ENCODE measurements at places on chromosomes 16 and 17. TPM values are rescaled to one million over a fixed set of nuclear protein-coding genes. Genes with fewer than 3 reads are reported as not detected.

DNA sequence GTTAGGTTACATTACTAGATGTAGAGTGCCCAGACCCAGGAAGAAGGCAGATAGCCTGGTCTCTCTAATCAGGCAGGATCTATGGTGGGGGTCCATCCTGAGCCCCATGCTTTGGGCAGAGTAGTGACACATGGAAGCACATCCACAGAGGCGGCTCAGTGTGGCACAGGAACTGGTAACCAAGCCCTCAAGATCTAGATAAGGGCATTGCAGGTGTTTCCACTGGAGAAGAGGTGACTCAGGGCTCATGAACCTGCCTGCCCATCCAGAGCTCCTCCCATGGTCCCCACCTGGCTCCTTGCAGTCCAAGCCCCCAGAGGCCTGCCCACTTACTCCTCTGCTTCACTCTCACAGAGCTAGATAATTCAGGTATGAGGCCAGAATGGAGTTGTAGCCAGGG, 62.0 kb upstream of the TMEM132E start:
- no peak for DNase-seq

- DNase-seq, result no peak
These were observed 8.4 kb downstream of the FXR2 start for GRCh38 chr17:7606280-7606679.

GRCh38 chr16:7160093-7160492, 172.6 kb upstream of the RBFOX1 start:
- no peak for DNase-seq

GRCh38 chr16:23640931-23641765, at the start of the genes DCTN5 and PALB2:
DCTN5 (plus strand) TSS chr16:23641466; CDS start chr16:23641543, 77 bp downstream.
PALB2 (minus strand) TSS chr16:23641310; CDS start chr16:23641157, 153 bp downstream.
- DNase-seq, result peak; percentile 86

- no peak for DNase-seq
These were observed 176.6 kb upstream of the IRX6 start for GRCh38 chr16:55147396-55147795.

- no peak for DNase-seq
These were observed 6.2 kb upstream of the MYOCD start for GRCh38 chr17:12659500-12659899.

- DNase-seq, result no peak
These were observed 140.9 kb upstream of the WSB1 start for GRCh38 chr17:27153005-27153404.

GRCh38 chr17:65888649-65889048, 303.3 kb downstream of the CEP112 start:
- DNase-seq, result no peak

- no peak for DNase-seq
These were observed 61.2 kb upstream of the RBFOX1 start for GRCh38 chr16:7271486-7271885.

GRCh38 chr17:48561884-48562810, 16.0 kb downstream of the HOXB4 start:
- DNase-seq, result no peak

GRCh38 chr16:79986352-79986751, 385.8 kb upstream of the MAF start:
- DNase-seq, result no peak

GRCh38 chr16:89455178-89455577, 35.2 kb downstream of the ANKRD11 start:
- no peak for DNase-seq

DNA sequence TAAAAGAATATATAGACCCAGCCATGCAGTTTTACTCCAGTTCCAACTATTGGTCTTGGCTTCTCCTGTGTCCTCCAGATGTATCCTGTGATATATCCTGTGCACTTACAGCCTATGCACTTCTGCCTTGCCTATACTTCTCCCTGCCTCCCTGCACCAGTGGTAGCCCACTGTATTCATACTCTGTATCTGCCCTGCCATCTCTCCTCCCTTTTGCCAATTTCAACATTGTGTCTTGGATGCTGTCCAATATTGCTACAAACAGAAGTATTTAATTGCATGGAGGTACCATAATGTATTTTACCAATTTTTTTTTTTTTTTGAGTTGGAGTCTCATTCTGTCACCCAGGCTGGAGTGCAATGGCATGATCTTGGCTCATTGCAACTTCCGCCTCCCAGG, 242.7 kb downstream of the HAPSTR1 start:
- no peak for DNase-seq

DNA sequence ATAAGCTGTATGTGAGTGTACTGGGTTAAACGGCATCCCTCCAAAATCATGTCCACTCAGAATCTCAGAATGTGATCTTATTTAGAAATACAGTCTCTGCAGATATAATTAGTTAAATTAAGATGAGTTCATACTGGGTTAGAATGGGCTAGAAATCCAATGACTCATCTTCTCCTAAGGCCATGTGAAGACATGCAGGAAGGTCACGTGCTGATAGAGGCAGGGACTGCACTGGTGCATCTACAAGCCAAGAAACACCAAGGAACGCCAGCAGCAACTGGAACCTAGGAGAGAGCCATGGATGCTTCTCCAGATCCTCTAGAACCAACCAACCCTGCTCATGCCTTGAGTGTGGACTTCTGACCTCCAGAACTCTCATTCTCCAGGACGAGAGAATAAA, 241.0 kb downstream of the XYLT1 start:
- DNase-seq, result no peak

DNA sequence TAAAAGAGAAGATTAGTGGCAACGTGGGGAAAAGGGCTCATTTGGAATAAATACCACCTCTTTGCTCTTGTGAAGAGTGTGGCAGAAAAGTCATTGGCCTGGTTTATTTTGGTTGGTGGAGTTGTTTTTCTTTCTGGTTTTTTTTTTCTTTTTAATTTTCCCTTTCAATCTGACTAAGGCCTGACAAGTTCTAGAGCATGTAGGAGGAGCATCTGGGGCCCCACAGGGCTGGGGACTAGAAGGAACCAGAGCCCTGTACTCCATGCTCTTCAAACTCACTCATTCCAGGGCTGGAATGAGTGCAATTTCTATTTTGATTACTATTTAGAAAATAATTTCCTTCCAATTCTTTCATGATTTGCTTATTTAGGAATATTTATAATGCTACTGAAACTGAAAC, 13.3 kb downstream of the IRX5 start:
- DNase-seq, result no peak

GRCh38 chr17:37089956-37090355, 141.2 kb downstream of the AATF start:
- peak; percentile 73 for DNase-seq

DNA sequence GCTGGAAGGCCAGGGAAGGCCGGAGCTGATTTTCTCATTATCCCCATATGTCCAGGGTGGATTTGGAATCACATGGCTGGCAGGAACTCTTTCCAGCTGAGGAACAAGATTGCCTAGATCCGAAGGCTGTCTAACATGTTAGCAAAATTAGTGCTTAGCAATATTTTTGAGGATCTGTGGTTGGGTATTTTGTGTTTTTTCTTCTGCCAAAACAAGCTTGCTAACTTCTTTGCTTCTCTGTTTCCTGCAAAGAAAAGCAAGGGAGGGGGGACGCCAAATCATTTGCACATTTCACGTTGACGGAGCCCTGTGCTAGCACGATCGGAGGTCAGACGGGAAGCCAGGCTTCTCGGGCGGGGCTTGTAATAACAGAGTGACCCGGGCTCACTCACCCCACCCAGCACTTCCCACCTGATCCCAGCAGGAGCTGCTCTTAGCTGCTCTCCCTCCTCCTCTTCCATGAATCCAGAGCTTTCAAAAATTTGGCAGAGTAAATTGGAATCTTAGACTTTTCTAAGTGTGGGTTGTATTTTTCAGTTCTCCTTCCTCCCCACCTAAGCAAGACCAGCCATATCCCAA, 33.3 kb upstream of the FOXF1 start:
- DNase-seq, result no peak

GRCh38 chr16:56629531-56629930, 2.9 kb upstream of the MT1M start:
- DNase-seq, result no peak

GRCh38 chr16:3865241-3865640, 15.3 kb downstream of the CREBBP start:
- no peak for DNase-seq

- peak; percentile 37 for DNase-seq
These were observed 25.6 kb downstream of the IGSF6 start for GRCh38 chr16:21626659-21627277.

- DNase-seq, result no peak
These were observed 40.6 kb downstream of the KNOP1 start for GRCh38 chr16:19677402-19677801.

DNA sequence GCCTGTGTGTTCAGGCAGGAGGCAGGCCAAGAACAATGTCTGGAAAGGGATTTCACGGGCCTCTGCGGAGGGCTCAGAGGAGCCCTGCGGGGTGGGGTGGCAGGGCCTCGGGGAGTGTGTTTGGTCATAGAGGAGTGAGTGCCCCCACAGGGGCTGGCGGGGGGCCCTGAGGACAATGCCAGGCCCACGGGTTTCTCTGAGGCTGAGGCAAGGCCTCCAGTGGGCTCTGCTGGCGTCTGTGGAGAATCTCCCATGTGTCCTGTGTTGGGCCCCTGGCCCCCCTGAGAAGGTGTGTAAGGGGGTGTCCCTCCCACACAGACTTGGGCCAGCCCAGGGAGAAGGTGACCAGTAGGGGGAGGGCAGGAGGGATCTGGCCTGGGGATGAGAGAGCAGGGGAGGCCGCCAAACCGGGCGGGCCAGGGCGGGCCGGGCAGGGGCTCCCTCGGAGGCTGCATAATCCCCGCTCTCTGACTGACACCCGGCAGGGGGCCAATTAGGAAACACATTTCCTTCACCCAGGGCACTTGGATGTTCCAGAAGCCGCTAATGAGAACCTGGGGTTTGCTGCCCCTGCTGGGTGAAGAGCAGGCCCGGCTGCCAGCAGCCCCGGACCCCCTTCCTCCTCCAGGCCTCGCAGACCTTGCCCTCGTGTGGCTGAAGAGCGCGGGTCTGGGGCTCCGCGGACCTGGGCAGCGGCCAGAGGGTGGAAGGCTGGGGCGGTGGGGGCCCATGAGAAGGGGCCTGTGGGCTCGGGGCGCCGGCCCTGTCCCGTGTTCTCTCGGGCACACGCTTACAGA, 204.2 kb downstream of the NTN1 start:
- DNase-seq, result no peak

DNA sequence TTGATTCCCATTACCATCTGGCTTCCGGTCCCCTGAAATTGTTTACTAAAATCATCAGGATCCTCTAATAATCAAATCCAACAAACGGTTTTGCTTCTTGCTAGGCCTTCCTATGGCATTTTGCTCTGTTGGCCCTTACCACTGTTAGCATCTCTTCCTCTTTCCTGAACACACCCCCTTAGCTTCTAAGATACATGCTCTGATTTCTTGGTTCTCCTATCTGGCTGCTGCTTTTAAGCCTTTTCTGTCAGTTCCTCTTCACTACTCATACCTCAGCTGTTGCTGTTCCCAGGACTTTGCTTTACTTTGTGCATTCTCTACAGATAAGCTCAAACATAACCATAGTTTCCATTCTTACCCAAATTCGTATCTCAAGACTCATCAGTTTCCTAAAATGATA, 11.4 kb downstream of the CAPNS2 start:
- no peak for DNase-seq

DNA sequence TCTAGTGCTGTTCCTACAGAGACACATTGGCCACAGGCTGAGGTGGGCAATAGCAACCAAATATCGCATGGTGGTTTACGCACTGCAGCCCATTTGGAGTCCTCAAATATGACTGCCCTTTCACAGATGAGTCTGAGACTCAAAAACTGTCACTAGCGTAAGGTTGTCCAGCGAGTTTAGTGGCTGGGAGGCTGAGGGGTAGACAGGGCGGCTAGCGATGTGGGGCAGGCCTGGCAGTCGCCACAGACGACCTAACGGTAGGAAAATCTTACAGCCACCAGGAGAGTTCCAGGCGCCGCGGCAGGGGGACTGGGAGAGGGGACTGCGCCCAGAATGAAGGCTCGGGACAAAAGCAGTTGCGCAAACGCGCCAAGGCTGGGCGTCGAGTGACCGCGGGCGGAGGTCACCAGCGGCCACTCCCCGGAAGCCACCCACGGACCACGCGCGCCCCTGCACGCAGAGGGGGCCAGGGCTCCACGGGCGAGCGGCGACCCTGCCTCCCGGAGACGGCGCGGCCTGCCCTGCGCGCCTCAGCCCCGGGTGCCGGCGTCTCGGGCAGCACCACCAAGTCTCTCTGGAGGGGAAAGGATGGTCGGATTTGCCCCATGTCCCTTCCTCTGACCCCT, 699 bp upstream of the MAP1LC3B start:
- no peak for DNase-seq

DNA sequence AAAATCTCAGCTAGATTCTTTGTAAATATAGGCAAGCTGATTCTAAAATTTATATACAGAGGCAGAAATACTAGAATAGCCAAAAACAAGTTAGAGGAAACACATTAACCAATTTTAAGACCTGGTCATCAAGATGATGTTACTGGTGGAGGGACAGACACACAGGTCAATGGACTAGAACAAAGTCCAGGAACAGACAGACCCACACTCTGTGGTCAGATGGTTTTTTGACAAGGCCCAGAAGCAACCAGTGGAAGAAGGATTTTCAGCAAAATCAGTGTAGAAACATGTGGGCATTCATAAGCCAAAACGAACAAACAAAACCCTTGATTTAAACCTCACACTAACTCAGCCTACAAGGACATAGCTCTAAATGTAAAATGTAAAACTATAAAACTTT, 99.7 kb upstream of the METRNL start:
- no peak for DNase-seq

DNA sequence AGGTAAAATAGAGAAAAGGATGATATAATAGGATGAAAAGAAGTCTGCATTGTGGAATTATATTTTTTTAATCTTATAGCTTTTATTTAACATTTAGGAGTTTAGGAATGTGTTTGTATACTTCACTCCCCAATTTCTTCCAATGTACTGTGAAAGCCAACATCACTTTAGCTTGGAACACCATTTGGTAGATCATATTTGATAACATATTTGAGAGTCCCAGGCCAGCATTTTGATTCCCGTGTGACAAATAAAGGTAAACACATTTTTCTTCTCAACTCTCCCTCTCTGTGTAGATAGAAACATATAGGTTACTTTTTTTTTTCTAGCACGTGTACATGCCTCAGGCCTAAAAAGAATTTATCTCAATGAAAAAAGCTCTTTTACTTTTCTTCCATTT, 1551.3 kb downstream of the CDH8 start:
- DNase-seq, result no peak

PARD6A gene
- 7.4 TPM for total RNA-seq

SMURF2 gene
- total RNA-seq, result 35.0 TPM

G6PC1 gene
- total RNA-seq, result not detected

TMEM238L gene
- total RNA-seq, result not detected

LRRC75A gene
- 5.7 TPM for total RNA-seq

NDE1 gene
- 128 TPM for total RNA-seq

KRTAP1-5 gene
- total RNA-seq, result not detected

NECAB2 gene
- total RNA-seq, result not detected
